ENCODE measurements at places on chromosomes 3 and 15. TPM values are rescaled to one million over a fixed set of nuclear protein-coding genes. Genes with fewer than 3 reads are reported as not detected.

- DNase-seq: peak; percentile 63
Observed at GRCh38 chr3:38582941-38583645, 66.4 kb downstream of the SCN5A start.

The MORC1 gene
- 0.18 TPM for total RNA-seq

- no peak for DNase-seq
Observed at GRCh38 chr3:174498638-174499037, 360.5 kb upstream of the NAALADL2 start.

DNA sequence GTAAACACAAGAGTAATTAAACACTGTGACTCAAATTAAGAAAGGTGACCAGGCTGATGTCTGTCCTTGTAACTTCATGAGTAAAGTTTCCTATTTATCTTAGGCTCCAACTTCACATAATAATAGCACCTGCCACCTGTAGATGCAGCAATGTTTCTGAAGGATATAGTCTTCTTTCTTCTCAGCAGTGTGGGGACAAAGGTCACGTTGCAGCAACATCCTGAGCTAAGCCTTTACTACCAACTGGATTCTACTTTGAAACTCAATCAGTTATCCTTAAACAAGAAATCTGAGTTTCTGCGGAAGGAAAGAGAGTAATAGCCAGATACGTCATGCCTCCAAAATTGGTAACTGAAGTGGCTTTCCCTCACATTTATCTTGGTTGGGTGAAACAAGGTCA is 253.1 kb downstream of the RBMS3 start:
- no peak for DNase-seq

GRCh38 chr15:100206643-100207042 is 135.1 kb downstream of the ADAMTS17 start:
- no peak for DNase-seq

The CLCN2 gene
- total RNA-seq: 17.0 TPM

DNA sequence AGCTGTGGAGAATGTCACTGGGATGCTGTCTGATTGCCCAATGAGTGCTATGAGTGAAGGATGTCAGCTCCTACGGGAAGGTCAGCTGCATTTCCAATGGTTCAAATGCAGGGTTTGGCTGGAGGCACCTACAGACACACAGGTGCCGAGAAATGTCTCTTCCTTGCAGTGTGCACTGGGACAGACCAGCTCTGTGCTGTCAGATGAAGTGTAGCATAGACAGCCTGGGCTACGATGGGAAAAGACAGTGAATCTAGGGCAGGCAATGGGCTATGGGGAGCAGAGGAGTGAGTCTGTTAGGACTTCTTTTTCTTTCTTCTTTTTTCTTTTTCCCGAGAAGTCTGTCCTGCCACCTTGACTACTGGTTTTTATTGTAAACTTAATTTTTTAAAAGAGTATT is 223.1 kb upstream of the EOMES start:
- no peak for DNase-seq

The LTF gene
- not detected for total RNA-seq

GRCh38 chr15:89096664-89097063 is 8.4 kb downstream of the ABHD2 start:
- no peak for DNase-seq

GRCh38 chr15:36696196-36696595 is 116.8 kb downstream of the CDIN1 start:
- no peak for DNase-seq

GRCh38 chr15:39365161-39365560 is 215.7 kb upstream of the THBS1 start:
- DNase-seq: no peak

The TBC1D23 gene
- 32.7 TPM for total RNA-seq

DNA sequence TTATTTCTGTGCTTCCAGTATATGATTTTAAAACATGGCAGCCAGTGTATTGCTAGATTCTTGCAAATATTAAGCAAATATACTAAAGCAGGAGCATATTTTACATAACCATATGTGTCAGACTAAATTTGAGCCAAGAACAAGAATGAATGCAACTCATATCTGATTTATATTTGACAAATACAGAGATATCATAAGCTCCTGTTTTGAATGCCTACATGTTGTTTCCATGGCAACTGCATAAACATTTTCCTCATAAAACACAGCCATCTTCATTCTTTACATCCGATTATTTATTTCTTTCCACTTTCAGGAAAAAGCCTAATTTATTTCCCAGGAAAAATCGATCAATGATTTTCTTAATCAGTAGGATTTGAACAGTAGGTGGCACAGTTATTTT is 172.2 kb upstream of the TSPAN3 start:
- DNase-seq: no peak

DNA sequence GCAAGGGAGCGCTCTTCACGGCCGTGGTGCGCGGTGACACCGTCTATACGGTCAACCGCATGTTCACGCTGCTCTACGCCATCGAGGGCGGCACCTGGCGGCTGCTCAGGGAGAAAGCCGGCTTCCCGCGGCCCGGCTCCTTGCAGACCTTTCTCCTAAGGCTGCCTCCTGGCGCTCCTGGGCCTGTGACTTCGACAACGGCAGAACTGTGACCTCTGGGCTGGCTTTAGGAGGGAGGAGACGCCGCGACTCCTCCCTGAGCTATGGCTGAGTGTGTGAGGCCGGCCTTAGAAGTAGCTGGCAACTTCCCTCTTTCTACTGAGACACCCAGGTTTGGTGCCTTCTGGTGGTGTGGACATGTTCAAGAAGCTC is 1.4 kb downstream of the KBTBD13 start:
- peak; percentile 68 for DNase-seq

GRCh38 chr15:26939398-26939797 is 31.6 kb upstream of the GABRG3 start:
- no peak for DNase-seq

- DNase-seq: no peak
Observed at GRCh38 chr3:169497567-169498257, 165.8 kb downstream of the MECOM start.

The DOCK3 gene
- total RNA-seq: 21.4 TPM

DNA sequence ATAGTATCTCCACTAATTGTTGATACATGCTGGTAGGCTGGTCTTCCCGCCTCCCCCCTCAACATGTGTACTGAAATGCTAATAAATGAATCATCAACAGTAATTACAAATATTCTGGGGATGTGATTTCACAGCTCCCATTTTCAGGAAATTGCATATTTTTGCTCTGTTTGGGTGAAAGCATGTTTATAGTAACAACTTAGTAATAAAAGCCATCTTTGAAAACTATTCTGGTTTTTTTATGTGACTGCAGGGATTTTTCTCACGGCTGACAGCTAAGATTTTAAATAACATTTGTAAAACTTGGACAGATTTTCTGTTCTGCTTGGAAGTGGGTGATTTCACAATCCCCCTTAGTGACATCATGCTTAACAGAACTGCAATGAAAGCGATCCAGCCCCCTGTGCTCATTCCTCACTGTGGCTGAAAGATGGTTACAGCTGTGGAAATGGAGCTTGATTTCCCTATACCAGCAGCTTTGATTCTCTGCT is 25.6 kb upstream of the FAM174B start:
- DNase-seq: no peak

The SEMA3G gene
- 0.66 TPM for total RNA-seq

The SLC6A20 gene
- total RNA-seq: not detected

The LPCAT4 gene
- total RNA-seq: 91.1 TPM

The ANKUB1 gene
- total RNA-seq: not detected

DNA sequence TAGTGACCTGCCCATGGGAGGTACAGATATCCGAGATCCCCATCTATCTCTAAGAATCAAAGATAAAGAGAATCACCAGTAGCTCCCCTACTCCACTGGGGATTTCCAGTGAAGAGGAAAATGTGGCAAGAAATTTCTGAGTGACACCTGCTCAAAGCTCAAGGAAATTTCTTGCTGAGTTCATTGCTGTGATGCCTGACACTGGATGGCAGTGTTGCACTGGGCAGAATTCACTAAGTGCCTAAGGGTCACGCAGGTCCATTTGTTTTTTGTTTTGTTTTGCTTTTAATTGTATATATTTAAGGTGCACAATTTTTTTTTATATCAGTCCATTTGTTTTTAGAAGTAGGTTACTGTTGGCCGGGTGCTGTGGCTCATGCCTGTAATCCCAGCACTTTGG is 109.5 kb upstream of the KCNAB1 start:
- no peak for DNase-seq

DNA sequence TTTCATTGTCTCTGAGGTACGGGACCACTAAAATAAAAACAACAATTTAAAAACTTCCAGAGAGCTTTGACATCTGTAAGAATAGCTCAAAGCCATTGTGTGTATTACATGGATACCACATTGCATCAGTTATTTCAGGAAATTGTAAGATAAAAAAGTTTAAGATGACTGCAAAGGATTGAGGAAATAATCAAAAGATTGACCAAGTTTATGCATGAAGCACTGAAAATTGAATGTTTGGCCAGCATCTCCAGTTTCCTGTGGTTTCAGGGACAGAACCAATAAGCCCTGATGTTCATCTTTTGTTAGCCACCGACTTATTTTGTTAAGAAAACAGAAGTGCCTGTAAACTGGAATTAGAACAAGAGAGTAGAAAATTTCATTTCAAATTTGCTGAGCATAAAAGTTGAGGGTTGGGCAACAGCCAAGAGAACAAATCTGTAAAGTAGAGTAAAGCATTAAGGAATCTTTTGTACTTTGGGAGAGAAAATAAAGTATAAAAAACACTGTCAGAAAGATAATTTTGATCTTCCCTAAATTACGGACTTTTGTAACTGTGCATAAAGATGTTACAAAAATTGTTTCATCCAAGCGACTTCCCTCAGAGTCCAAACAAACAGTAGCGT is 211.5 kb upstream of the P2RY1 start:
- DNase-seq: no peak

The PDIA5 gene
- total RNA-seq: 19.1 TPM

The TMEM108 gene
- 17.4 TPM for total RNA-seq

- no peak for DNase-seq
Observed at GRCh38 chr3:43181202-43181821, 75.4 kb upstream of the POMGNT2 start.

The MB21D2 gene
- 9.1 TPM for total RNA-seq

The COPS2 gene
- total RNA-seq: 79.9 TPM

The CSTA gene
- not detected for total RNA-seq

- DNase-seq: no peak
Observed at GRCh38 chr3:122186372-122186771, 2.9 kb downstream of the CASR start.

DNA sequence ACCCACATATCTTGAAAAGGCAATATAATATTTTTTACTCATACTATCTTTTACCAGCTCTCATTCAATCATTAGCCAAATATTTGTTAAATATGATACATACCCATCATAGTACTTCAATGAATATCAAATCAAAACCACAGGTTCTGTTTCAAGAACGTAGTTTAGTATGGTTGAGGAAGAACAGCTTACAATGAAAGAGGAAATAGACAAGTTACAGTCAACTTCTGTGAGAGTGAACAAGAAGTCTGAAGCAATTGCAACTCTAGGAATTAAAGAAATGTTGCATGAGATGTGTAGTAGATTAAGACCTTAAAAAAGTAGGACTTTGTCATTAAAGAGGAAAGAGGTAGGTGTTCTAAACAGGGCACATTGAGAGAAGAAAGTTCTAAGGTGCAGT is 9.3 kb downstream of the BCHE start:
- DNase-seq: no peak

GRCh38 chr15:81296673-81297072 is 27.3 kb downstream of the STARD5 start:
- DNase-seq: no peak

DNA sequence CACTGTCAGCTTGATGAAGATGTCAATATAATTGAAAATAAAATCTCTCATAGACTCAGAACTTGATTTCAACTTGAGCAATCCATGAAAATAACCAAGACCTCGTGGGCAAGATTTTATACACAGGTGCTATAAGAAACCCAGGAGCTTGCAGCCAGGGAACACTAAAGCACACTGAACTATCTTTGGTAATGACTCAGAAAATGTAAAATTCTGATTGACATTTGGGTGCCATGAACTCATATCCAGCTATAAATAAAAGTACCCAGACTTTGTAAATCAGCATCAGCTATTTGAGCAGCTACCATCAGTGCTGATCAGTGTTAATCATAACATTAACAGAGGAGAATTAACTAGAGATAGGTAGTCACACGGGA is 61.5 kb downstream of the PLCH1 start:
- DNase-seq: no peak

DNA sequence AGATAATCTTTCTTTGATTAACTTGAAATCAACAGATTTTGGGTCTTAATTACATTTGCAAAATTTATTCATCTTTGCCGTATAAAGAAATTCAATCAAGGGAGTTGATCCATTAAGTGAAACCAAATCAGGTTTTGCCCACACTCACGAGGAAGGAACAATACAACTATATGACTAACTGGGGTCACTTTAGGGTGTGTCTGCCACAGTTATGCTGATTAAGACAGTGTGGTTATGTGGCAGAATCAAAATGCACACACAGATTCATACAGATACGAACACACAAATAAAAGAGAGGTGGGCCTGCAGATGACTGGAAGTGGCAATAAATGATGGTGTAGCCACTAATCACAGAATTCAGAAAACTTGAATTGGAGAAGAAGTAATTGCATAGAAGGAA is 543.5 kb downstream of the GABRG3 start:
- DNase-seq: no peak

The CHRD gene
- total RNA-seq: 6.4 TPM

GRCh38 chr15:68987676-68988075 is 26.8 kb upstream of the NOX5 start:
- no peak for DNase-seq

The CNTN4 gene
- 68.9 TPM for total RNA-seq

The IMPG2 gene
- 0.59 TPM for total RNA-seq

The TNFAIP8L3 gene
- total RNA-seq: 0.75 TPM

GRCh38 chr3:48915296-48915695 is 3.3 kb upstream of the ARIH2 start:
- DNase-seq: no peak

- DNase-seq: no peak
Observed at GRCh38 chr3:27590437-27591298, 106.5 kb upstream of the SLC4A7 start.

- no peak for DNase-seq
Observed at GRCh38 chr15:69462030-69462492, 9.4 kb downstream of the RPLP1 start.

DNA sequence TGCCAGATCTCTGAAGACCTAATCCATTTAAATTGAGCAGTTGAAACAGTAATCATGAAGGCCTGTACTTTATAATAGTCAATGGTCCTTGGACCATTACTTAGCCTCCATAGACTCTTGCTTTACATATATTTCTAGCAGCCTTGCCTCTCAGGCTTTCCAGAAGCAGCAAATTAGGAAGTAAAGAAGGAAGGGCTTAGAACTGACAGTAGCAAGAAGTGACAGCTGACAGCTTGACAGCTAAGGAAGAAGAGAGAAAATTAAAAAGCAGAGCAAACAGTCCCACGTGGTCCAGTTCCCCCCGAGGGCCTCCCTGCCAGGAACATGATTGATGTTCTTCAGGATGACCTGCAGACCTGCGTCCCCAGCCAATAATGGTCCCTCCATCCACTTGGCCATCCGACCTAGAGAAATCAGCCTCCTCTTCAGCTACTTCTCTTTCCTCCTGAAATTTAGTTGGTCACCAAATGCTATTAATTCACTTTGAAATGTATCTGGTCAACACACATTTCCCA is 15.0 kb upstream of the PSMD6 start:
- no peak for DNase-seq

- no peak for DNase-seq
Observed at GRCh38 chr3:104069114-104069513, 1297.6 kb upstream of the ALCAM start.
